ENCODE measurements at places on chromosomes 16 and 17.

GRCh38 chr17:68870976-68871375 lies 84.2 kb downstream of the ABCA8 start:
- no peak for DNase-seq

- DNase-seq = peak; percentile 50
Measured at GRCh38 chr17:76473541-76473985, 6.2 kb downstream of the AANAT start.

GRCh38 chr16:4087099-4087885 lies 28.9 kb downstream of the ADCY9 start:
- no peak for DNase-seq

DNA sequence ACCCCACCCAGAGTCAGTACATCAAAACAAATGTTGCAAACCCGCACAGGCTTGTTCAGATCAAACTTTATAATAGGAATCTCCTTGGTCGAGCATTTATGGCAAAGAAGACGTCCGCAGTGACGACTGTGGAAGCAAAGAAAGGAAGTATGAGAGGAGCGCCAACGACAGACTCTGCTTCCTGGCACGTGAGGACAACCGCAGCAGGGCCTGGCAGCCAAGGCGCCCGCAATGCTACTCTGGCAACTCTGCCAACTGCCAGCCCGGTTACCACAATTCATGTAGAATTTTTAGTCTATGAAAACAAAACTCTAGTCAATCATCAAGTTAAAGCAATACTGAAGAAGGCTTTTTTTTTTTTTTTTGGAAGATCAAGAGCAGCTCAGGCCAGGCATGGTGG lies 24.8 kb downstream of the CYB5D2 start:
- no peak for DNase-seq
